ENCODE measurements at places on chromosomes 4 and X. TPM values are rescaled to one million over a fixed set of nuclear protein-coding genes. Genes with fewer than 3 reads are reported as not detected.

The ARMCX4 gene
- total RNA-seq: 6.3 TPM

The SH2D1A gene
- 39.0 TPM for total RNA-seq

GRCh38 chr4:13983189-13983790 is 355.8 kb upstream of the BOD1L1 start:
- no peaks in the 10 kb centered on the region for H3K36me3 ChIP-seq
- no peak overlapping the region for H3K4me3 ChIP-seq
- no peak for DNase-seq
- no peak overlapping the region for H3K27ac ChIP-seq
- no peaks in the 10 kb centered on the region for H3K27me3 ChIP-seq

- H3K27me3 ChIP-seq: no peaks in the 10 kb centered on the region
- H3K27ac ChIP-seq: no peak overlapping the region
- no peaks in the 10 kb centered on the region for H3K36me3 ChIP-seq
- no peak overlapping the region for H3K4me3 ChIP-seq
Observed at GRCh38 chrX:7711167-7711566, 131.8 kb upstream of the VCX start.

- no peaks in the 10 kb centered on the region for H3K4me1 ChIP-seq
- H3K4me3 ChIP-seq: no peak overlapping the region
- no peak overlapping the region for H3K27ac ChIP-seq
- no peaks in the 10 kb centered on the region for H3K36me3 ChIP-seq
Observed at GRCh38 chr4:41060352-41061334, 153.7 kb downstream of the APBB2 start.

DNA sequence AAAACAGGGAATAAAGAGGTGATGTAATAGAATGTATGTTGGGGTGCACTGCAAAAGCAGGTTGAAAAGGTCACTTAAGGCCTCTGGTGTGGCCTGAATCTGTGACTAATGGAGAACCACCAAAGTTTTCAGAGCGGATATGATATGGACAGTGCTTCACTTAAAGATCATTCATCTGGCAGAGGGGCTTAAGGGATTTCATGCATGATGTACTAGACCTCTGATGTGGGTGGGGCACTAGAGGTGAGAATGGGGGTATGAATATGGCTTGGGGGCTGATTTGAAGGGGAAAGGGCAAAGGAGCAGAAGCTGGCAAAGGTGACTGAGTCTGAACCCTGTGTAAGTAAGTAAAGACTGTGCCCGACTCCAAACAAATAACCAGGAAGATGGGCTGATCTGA is 62.4 kb upstream of the MCF2 start:
- peaks cover 11% of the 10 kb centered on the region for H3K36me3 ChIP-seq
- H3K27ac ChIP-seq: no peak overlapping the region
- peaks cover 5% of the 10 kb centered on the region for H3K4me1 ChIP-seq
- DNase-seq: no peak
- H3K27me3 ChIP-seq: no peaks in the 10 kb centered on the region

GRCh38 chr4:105992641-105993305 is 97.5 kb downstream of the NPNT start:
- no peaks in the 10 kb centered on the region for H3K36me3 ChIP-seq
- H3K4me3 ChIP-seq: no peak overlapping the region
- DNase-seq: no peak
- H3K27me3 ChIP-seq: no peaks in the 10 kb centered on the region
- no peak overlapping the region for H3K27ac ChIP-seq
- H3K4me1 ChIP-seq: no peaks in the 10 kb centered on the region

DNA sequence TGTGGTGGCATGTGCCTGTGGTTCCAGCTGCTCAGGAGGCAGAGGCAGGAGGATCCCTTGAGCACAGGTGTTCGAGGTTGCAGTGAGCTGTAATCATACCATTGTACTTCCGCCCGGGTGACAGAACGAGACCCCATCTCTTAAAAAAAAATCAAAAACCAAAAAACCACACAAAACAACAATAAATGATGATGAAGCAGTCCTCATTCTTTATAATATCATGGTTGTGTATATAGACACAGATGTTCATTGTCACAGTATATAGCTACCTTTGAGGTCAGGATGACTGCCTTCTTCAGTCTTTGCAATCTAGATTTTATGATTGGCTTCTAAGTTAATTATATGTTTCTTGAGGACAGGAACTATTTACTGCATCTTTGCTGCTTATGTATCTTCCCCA is 37.0 kb downstream of the ZFX start:
- H3K27me3 ChIP-seq: no peaks in the 10 kb centered on the region
- DNase-seq: no peak
- H3K36me3 ChIP-seq: peaks cover 5% of the 10 kb centered on the region
- no peak overlapping the region for H3K4me3 ChIP-seq

GRCh38 chr4:66178906-66179305 is 508.6 kb upstream of the EPHA5 start:
- H3K27me3 ChIP-seq: no peaks in the 10 kb centered on the region
- H3K27ac ChIP-seq: no peak overlapping the region
- H3K4me3 ChIP-seq: no peak overlapping the region
- no peaks in the 10 kb centered on the region for H3K4me1 ChIP-seq

- H3K27me3 ChIP-seq: no peaks in the 10 kb centered on the region
- no peak overlapping the region for H3K4me3 ChIP-seq
- no peak overlapping the region for H3K27ac ChIP-seq
- DNase-seq: no peak
Observed at GRCh38 chr4:33184657-33185290, 2464.6 kb downstream of the PCDH7 start.

GRCh38 chr4:188198982-188199792 is 59.9 kb downstream of the TRIML1 start:
- H3K36me3 ChIP-seq: no peaks in the 10 kb centered on the region
- H3K27me3 ChIP-seq: no peaks in the 10 kb centered on the region
- H3K4me1 ChIP-seq: no peaks in the 10 kb centered on the region
- no peak overlapping the region for H3K27ac ChIP-seq
